CD4-positive, alpha-beta T cell treated with Interleukin-15 for 4 hours (primary cell): ENCODE measurements at places on chromosomes 7 and 10.

DNA sequence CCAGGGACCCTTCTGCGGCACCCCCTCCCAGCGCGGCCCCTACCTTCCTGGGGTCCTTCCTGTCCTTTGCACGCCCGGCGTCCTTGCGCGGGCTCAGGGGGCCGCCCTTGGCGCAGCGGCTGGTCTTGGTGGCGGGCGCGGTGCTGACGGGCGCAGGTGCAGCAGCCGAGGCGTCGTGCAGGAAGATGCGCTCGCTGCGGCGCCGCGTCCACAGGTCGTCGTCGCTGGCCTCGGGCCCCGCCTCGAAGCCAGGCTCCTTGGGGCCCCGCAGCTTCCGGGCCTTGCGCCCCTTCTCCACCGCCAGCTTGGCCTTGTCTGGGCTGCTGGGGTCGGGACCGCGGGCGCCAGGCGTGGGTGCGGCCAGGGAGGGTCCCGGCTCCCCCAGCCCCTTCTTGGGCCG lies 49.8 kb downstream of the SLC29A4 start:
- no peak for DNase-seq

- DNase-seq, result no peak
Measured at GRCh38 chr10:86017841-86018734, 348.5 kb downstream of the GRID1 start.

GRCh38 chr7:7944619-7945282 lies 23.8 kb upstream of the GLCCI1 start:
- DNase-seq, result peak; percentile 54

DNA sequence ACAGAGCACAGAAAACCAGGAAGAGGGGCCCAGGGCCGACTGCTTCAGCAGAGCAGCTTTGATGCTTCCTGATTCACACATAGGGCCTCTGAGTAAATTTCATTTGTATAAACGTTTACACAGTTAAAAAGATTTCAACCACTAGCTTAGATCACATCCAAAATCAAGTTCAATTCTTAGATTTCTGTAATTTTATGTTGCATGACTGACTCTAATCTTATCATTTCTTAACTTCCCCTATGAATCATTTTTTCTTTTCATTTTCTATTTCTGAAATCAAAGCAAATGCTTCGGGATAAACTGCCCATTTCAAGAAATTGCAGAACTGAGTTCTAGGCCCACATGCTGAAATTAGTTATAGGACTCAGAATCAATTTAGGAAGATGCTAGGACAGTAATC lies 224.7 kb downstream of the INHBA start:
- DNase-seq, result no peak

DNA sequence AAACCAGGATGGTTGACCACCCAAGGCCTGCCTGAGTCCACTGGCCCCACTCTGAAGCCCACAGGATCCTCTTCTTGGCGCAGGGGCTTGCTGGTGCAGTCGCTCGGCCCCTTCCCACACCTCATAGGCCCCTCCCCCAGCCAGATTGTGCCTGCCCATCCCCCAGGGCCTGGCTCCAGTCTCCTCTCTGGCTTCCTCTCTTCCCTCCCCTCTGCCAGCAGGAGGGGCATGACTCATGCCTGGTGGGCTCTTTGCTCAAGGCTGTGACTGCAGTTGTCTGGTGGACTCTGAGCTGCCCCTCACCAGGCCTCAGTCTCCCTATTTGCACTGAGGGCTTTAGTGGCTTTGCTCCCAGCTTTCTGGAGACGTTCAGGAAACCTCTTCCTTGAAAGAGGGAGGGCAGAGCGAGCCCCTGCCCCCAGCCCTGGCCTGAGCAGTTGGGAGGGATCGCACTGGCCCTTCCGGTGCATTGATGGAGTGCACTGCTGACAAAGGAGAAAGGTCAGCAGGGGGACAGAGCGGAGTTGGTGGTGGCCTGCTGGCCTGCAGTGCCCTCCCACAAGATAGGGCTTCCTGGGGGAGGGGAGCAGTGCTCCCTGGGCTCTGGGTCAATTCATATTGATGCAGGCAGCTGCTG lies 60.7 kb downstream of the ZMIZ1 start:
- no peak for DNase-seq

DNA sequence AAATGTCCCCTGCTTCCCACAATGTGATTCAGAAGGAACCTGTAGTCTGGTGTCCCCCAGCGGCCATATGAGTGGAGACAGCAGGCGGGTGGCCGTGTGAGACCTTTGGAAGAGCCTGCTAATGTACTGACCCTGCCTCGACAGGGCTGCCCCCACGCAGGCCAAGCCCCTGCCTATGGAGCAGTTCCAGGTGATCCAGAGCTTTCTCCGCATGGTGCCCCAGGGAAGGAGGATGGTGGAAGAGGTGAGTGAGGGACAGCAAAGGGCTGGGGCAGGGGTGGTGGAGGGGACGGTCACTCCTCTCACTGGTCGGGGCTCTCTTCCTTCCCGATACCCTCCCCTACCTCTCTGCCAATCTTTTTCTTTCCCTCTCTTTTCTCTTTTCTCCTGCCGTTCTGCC lies 55.7 kb downstream of the PALD1 start:
- no peak for DNase-seq

DNA sequence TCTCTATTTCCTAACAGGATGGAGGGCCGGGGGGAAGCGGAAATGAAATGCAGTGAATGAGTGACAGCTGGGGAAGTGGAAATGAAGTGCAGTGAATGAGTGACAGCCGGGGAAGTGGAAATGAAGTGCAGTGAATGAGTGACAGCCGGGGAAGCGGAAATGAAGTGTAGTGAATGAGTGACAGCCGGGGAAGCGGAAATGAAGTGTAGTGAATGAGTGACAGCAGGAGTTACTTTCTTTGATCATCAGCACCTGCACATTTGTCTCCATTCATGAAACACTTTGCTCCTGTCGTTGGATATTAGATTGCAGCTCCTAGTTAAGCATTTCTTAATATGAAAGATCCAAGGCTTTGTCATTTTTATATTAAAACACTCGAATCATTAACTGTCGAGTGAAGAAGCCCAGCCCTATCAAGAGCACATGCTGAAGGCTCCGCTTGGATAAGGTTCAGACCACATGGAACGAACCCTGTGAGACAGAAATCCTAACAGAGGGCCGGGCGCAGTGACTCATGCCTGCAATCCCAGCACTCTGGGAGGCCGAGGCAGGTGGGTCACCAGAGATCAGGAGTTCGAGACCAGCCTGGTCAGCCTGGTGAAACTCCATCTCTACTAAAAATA lies 406.0 kb upstream of the ADARB2 start:
- no peak for DNase-seq

DNA sequence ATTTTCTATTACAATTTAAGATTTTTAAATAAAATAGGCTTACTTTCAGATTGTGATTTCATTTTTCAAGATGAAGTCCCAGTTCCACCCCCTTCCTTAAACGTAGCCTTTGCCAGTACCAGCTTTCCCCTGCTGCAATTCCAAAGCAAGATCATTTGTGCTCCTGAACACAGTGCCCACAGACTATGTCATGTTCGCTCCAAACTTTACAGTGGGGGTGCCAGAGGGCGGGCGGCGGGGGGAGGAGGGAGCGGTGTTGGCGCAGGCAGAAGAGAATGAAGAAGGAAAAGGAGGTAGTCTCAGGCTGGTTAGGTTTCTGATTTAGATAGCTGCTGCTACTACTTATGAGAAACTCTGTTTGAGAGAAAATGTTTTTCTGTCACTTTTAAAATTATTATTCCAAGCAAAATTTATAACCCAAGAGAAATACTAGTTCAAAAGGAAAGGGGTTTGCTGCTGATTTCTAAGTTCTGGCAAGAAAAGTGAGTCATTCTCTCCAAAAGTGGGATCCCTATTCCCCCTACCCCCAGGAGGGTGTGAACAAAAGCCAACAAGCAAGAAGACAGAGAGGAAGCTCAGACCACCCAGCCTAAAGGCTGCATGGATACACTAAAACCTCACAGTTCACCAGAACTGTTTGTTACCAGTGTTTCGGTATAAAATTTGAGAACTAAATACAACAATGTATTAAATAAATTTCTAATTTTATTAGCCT lies 109.6 kb downstream of the SRPK2 start:
- DNase-seq, result no peak

DNA sequence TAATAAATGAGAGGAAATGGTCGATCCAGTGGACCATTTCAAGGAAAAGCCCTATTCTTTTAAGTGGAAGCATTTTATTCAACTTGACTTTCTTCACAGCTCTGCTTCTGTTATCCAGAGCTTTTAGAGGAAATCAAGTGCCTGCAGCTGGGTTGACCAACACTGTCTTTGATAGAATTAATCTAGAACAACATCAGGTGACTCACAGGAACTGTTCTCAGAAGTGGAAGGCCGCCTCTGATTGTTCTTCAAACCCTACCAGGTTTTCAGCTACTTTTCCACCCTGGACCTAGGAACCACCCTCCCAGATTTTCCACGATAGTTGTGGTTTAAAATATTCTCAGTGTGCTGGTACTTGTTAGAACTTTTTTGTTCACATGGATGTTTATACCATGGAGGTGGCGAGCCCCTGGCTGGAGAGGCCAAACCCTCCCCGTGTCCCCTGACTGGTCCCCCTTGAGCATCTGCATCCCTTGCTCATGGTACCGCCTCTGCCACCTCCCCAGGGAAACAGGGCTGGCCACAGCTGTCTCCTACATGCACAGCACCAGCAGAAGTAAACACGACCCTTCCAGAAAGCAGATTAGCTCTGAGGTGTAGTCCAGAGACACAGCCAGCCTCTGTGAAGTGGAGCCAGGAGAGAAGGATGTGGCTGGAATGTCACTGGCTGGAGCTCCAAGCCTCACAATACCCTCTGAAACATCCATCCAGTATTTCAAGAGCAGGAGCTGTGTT lies 293.3 kb downstream of the USP6NL start:
- DNase-seq, result no peak

GRCh38 chr7:68613405-68613804 lies 984.9 kb upstream of the AUTS2 start:
- no peak for DNase-seq

DNA sequence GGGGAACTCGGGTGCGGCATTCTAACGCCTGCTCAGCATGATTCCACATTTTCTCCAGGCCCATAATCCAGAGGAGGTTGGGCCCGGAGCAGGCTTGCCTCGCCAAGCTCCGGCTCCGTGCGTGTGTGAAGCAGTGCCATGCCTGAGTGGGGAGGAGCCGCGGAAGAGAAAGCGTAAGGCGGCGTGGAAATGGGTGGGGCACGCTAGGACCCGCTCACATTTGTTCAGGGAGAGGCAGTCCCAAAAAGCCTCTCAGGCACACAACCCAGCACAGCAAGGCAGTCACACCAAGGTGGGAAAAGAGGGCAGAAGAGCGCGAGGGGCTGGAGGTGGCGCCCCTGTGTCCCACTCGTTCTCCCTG lies 695 bp upstream of the VDAC2 start:
- DNase-seq, result peak; percentile 81

DNA sequence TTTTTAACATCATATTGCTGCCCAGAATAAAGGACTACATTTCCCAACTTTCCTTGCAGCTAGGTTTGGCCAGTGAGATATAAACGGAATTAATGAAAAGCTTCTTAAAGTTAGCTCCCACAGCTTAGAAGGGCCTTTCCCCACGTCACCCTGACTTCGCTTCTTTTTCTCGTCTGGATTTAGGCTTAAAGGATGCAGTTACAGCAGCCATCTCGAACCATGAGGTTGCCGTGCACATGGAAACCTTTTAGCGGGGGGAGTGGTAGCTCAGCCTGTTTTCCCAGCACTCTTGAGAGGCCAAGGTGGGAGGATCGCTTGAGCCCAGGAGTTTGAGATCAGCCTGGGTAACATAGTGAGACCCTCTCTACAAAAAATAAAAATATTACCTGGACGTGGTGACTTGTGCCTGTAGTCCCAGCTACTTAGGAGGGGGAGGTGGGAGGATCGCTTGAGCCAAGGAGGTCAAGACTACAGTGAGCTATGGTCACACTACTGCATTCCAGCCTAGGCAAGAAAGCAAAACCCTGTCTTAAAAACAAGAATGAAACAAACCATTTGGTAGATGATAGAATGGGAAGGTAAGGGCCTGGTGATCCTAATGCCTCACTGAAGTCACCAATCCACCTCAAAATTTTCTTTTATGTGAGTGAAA lies 64.3 kb upstream of the C1GALT1 start:
- DNase-seq, result no peak
